Activated CD4-positive, alpha-beta T cell treated with anti-CD3 and anti-CD28 coated beads, Interleukin-2, amount 50 U/mL, for 1 hour (primary cell): ENCODE measurements at places on chromosomes 7 and 10.

DNA sequence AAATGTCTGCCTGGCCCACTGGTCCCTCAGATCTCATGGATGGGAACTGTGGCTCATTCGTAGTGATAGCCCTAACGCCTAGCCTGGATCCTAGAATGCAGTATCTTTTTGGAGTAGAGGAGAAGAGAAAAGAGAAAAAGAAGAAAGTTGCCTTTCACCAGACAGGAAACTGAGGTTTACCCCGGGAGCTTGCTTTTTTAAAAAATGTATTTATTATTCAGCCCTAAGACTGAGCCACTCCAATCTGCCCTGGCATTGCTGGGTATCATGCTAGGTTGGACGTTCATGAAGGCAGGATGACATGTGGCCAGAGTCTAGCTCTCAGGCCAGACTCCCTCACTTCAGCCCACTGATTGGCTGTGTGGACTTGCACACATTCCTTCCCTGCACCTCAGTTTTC is 21.5 kb upstream of the C10orf105 start:
- no peak for DNase-seq

DNA sequence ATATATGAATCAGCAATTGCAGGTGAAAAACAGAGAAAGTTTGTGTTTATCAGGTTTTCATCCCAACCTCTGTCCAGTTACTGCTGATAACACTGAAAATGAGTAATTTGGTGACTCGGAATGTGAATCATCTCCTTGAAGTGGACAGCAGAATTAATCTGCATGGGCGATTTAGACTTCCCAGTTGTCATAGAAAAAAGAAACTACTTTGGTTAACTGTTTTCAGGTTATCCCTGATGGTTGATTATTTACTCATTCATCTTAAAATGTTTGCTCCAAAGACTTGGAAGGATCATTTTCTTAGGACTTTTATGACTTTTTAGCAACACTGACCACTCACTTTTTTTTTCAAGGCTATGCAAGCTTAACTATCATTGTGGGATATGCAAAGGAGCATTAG is 504.1 kb upstream of the ANKRD30A start:
- DNase-seq = no peak

GRCh38 chr7:77862691-77863090 is 64.1 kb downstream of the PHTF2 start:
- no peak for DNase-seq

DNA sequence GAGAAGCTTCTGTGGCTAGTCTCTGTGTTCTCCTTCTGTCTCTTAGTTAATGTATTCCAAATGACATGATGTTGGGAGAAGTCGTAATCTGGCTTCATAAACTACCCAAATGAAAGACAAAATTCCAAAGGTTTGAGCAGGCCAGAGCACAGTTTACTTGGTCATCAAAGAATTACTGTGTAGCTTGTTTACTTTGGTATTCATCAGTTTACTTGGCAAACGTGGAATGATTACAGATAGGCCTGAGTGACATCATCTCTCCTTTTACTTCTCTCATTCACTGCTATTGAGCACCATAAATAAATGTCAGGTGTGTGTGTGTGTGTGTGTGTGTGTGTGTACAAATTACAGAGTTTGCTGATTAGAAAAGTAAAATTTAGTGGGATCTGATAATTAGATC is 327.3 kb downstream of the PHTF2 start:
- DNase-seq = no peak

GRCh38 chr10:69208761-69209160 is 11.4 kb upstream of the HKDC1 start:
- DNase-seq = no peak

DNA sequence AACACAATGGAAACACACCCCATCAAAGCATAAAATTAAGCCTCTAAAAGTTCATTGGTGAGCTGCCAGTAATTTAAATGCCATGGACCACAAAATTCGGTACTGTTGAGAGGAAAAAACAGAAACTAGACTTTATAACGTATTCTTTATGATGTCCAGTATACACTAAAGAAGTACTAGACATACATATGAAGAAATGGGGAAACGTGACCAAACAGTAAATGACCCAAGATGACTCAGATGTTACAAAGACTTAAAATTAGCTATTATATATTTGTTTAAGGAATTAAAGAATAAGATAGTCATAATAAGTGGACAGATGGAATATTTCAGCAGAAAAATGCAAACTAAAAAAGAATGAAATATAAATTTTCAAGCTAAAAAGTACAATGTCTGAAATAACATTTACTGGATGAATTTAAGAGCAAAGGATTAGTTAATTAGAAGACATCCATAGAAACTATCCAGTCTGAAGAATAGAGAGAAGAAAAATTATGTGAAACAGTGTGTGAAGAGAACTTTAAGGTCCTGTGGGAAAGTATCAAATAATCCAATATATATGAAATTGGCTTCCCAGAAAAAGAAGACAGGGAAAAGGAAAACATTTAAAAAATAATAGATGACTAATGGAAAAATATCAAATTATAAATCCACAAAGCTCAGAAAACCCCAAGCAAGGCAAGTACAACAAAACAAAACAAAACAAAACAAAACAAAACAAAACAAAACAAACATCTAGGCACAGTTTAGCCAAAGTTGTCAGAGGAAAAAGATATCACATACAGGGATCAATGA is 69.4 kb downstream of the SAMD9 start:
- no peak for DNase-seq

DNA sequence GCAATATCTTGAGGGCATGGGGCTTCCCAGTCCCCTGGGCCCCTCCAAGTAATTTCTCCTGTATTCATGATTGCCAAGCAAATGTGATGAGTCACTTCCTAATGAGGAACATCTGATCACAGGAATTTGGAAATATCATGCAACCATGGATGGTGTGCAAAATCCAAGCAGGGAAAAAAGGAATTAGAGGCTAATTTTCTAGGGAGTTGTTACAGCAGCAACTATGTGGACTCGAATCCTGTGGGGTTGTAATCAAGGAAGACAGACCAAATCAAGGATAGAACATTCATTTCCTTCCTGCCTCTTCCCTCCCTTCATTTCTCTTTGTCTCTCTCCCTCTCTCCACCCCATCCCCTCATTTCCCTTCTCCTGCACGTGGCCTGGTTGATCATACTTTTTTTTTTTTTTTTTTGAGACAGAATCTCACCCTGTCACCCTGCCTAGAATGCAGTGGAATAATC is 23.9 kb upstream of the AGFG2 start:
- no peak for DNase-seq

- DNase-seq = no peak
Observed at GRCh38 chr7:8480527-8480926, 47.1 kb downstream of the NXPH1 start.

DNA sequence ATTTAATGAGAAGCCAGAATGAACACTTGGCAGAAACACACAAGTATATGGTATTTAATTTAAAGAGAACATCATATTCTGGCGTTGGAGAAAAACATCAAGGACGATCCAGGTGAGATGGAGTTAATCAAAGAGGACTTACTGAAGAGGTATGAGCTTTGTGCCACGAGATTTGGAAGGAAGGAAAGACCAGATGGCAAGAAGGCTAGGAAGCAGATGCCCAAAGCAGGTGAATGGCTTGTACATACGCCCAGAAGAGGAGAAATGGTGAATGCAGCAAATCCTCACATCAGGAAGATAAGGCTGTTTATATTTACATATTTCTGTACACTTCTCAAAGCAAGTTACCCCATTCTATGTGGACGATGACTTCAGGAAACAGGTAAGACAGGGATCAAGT is 163.9 kb upstream of the PLXNA4 start:
- no peak for DNase-seq

DNA sequence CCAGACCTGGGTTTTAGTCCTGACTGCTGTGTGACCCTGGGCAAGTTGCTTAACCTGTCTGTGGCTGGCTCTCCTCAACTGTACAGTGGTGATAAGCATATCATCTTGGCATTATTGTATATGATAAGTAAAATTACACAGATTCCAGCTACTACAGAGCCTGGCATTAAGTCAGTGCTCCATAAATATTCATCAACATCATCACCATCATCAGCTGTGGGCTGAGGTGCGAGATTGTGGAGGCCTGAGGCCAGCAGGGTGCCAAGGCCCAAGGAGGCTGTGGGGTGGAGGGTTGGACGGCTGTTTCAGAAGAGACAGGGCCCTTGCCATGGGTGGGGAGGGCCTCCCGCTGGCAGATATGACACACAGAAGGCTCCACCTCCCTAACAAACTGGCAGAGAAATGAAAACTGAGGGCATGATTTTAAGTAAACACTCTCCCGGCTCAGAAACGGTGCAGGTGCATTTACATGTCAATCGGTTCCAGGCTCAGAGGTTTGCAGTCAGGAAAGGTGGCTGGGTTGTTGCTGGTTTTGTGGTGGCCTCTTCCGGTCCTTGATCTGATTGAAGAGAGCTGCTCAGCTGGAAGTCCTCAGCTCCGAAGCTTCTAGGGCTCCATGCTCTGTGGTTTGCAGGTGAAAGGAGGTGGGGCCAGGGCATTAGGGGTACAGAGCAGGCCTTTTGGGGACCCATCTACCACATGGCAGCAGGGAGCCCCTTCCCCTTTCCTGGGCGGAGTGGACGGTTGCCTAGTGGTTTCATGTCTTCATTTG is 10.2 kb downstream of the CRYGN start:
- DNase-seq = peak; percentile 53

DNA sequence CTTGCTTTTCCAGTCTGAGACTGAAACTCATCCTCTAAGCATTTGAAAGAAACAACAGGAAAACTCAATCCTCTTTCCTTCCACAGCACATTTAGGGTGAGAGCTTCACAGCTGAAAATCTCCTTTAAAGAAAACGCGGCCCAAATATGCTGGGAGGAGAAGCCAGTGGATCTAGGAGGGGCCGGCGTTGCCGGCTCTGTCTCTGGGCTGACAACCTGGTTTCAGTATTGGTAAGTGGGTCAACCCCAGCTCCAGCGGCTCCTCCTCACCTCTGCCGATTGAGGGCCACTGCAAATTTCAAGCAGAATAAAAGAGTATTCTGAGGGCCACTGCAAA is 75.3 kb upstream of the CPXM2 start:
- DNase-seq = no peak

- no peak for DNase-seq
Observed at GRCh38 chr7:82443547-82444219, at the start of gene CACNA2D1. Gene CACNA2D1 (minus strand): TSS chr7:82443777.

- no peak for DNase-seq
Observed at GRCh38 chr7:2525658-2526630, 6.4 kb downstream of the LFNG start.

- no peak for DNase-seq
Observed at GRCh38 chr10:103550229-103550628, 56.7 kb downstream of the NEURL1 start.

- no peak for DNase-seq
Observed at GRCh38 chr7:17957871-17958270, 17.6 kb upstream of the SNX13 start.

- DNase-seq = no peak
Observed at GRCh38 chr7:50333221-50333651, 28.7 kb downstream of the IKZF1 start.

DNA sequence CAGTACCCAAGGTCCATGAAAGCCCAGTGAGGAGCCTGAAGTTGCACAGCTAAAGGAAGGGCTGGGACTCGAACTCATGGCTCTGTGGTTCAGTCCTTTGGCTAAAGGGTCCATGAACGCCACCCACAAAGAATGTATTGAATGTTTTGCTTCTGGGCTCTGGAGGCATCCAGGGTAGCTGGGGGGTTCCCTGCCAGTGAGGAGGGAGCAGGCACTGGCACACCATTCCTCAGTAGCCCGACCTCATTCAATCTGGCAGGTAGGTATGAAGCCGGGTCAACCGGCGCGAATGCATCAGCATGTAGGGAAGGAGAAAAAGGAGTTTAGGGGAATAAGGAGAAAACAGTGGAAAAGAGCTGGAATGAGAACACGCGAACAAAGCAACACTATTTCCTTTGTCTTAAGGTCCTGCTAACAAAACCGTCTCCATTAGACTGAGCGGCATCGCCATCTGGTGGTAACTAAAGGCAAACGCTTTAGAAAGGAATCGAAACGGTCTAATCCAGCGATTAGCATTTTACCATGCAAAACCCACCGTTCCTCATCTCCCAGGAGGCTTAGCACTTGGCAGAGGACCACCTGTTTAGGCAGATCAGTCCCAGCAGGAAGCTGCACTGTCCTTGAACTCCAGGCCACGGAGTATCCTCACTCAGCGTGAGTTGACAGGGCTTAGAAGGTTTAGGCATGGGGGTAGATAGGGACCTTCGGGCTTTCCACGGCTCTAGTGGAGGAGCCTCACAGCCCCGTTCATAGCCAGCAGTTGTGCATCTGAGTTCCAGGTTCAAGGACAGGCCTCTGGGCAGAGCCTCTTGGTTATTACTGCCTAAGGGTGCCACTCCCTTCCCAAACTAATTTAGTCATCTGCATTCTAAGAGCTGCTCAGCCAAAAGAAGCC is 122.8 kb downstream of the UBE2H start:
- peak; percentile 49 for DNase-seq

- DNase-seq = peak; percentile 38
Observed at GRCh38 chr10:119538632-119539358, 3.7 kb downstream of the RGS10 start.
